ENCODE measurements at places on chromosomes 16 and 17. TPM values are rescaled to one million over a fixed set of nuclear protein-coding genes. Genes with fewer than 3 reads are reported as not detected.

Gene ABCA6
- not detected for total RNA-seq

Gene C17orf67
- total RNA-seq = 2.4 TPM

Gene BOLA2
- 29.0 TPM for total RNA-seq

Gene CDC6
- total RNA-seq = 58.6 TPM

Gene LUC7L
- total RNA-seq = 46.9 TPM

Gene RHBDF1
- 30.9 TPM for total RNA-seq

Gene PLA2G10
- not detected for total RNA-seq

Gene TSNAXIP1
- total RNA-seq = 0.43 TPM

Gene ARL17B
- 10.1 TPM for total RNA-seq

Gene ABCA8
- 0.40 TPM for total RNA-seq

Gene KRTAP4-3
- not detected for total RNA-seq

Gene YBX2
- 0.47 TPM for total RNA-seq

Gene ZFP90
- 7.2 TPM for total RNA-seq

Gene ABCC11
- total RNA-seq = 0.22 TPM

Gene PRSS36
- 1.1 TPM for total RNA-seq

Gene KLHL36
- total RNA-seq = 15.5 TPM

Gene BRIP1
- 3.7 TPM for total RNA-seq

Gene AATK
- total RNA-seq = 0.17 TPM

Gene KCNJ18
- not detected for total RNA-seq

Gene KRTAP4-6
- total RNA-seq = not detected

Gene TANC2
- 36.9 TPM for total RNA-seq

Gene CCL7
- total RNA-seq = not detected

Gene PTX4
- 0.14 TPM for total RNA-seq

Gene GOT2
- total RNA-seq = 175 TPM

Gene CCDC154
- 0.34 TPM for total RNA-seq

Gene RBFOX1
- total RNA-seq = not detected

Gene IGSF6
- not detected for total RNA-seq

Gene BEAN1
- 3.8 TPM for total RNA-seq

Gene TMC8
- 0.20 TPM for total RNA-seq

Gene NPTX1
- total RNA-seq = 202 TPM

Gene ZNF75A
- total RNA-seq = 14.2 TPM

Gene MYBBP1A
- total RNA-seq = 106 TPM

Gene B4GALNT2
- total RNA-seq = 0.45 TPM

Gene CNTD1
- total RNA-seq = not detected

Gene GLIS2
- total RNA-seq = 17.5 TPM

Gene ZMYND15
- 0.64 TPM for total RNA-seq

Gene MT1X
- 369 TPM for total RNA-seq

Gene TNK1
- total RNA-seq = 1.9 TPM

Gene WNT3
- 4.3 TPM for total RNA-seq

Gene MAPT
- total RNA-seq = 1.5 TPM

Gene CDK5RAP3
- 121 TPM for total RNA-seq

Gene PSMD3
- 178 TPM for total RNA-seq

Gene SLFN12L
- not detected for total RNA-seq

Gene TMC5
- 6.3 TPM for total RNA-seq

Gene RSAD1
- total RNA-seq = 38.8 TPM

Gene IQCK
- 10.6 TPM for total RNA-seq

Gene CLEC18B
- total RNA-seq = 0.13 TPM

Gene CFAP119
- 8.6 TPM for total RNA-seq

Gene ITGAD
- not detected for total RNA-seq

Gene CRHR1
- 0.75 TPM for total RNA-seq

Gene SMIM5
- 0.74 TPM for total RNA-seq

Gene KRT222
- total RNA-seq = 0.70 TPM

Gene NACA2
- not detected for total RNA-seq

Gene PDE6G
- total RNA-seq = 1.9 TPM
